ENCODE measurements at places on chromosomes 4 and X.

GRCh38 chrX:150094996-150095395, 156.7 kb upstream of the EOLA2 start:
- DNase-seq, result no peak

DNA sequence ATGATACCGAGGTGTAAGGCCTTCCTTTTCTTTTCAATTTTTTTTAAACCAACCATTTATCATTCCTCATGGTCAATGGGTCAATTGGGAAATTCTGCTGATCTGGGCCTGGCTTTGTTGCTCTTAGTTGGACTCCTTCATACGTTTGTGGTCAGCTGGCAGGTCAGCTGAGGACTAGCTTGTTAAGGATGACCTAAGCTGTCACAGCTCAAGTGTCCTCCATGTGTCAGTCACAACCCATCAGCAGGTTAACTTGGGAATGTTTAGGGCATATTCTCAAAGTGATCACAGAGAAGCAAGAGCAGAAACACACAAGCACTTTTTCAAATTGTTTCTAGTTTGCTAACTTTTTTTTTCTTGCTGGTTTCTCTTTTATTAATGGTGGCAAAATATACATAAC, 117.4 kb upstream of the MAB21L2 start:
- DNase-seq, result no peak

DNA sequence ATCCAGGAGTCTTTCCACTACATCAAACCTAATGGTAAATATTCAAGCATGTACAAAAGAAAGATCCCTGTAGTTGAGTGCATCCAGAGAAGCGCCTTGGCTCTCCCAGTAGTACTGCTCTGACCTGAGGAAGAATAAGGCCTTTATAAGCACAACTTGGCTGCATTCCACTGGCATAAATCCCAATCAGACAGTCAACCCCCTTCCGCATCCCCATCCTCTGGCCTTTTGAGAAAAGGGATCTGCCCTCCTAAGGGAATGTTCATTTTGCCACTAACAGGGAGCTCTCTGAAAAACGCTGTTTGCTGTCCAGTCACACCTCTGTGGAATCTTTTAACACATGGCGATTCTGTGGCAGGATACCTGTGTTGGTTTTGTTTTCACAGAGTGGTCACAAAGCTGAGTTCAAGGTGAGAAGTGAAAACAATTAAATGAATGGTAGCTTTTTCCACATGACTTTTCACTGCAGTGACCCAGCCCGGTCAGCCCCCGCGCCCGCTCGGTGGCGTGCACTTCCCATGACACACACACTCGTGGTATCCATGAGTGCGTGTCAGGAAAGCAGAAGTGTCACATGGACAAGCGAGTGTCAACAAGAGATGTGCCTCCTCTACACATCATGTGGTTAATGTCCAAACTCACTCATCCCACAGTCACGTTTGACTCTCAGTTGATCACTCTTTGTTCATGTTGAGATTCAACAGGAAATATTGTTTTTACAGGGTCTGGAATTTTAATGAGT, 112.2 kb upstream of the ENPP6 start:
- no peak for DNase-seq

- DNase-seq, result no peak
Observed at GRCh38 chr4:139229534-139230039, 50.4 kb downstream of the MGARP start.

- no peak for DNase-seq
Observed at GRCh38 chrX:10529344-10529743, 91.0 kb downstream of the MID1 start.

GRCh38 chr4:98617358-98618047, 40.9 kb downstream of the TSPAN5 start:
- DNase-seq, result no peak

GRCh38 chr4:71303287-71303686, 35.5 kb upstream of the SLC4A4 start:
- no peak for DNase-seq

GRCh38 chr4:7337196-7338058, 97.3 kb downstream of the PSAPL1 start:
- DNase-seq, result no peak

GRCh38 chrX:103063191-103063845, 653 bp downstream of the BEX1 start:
- no peak for DNase-seq

DNA sequence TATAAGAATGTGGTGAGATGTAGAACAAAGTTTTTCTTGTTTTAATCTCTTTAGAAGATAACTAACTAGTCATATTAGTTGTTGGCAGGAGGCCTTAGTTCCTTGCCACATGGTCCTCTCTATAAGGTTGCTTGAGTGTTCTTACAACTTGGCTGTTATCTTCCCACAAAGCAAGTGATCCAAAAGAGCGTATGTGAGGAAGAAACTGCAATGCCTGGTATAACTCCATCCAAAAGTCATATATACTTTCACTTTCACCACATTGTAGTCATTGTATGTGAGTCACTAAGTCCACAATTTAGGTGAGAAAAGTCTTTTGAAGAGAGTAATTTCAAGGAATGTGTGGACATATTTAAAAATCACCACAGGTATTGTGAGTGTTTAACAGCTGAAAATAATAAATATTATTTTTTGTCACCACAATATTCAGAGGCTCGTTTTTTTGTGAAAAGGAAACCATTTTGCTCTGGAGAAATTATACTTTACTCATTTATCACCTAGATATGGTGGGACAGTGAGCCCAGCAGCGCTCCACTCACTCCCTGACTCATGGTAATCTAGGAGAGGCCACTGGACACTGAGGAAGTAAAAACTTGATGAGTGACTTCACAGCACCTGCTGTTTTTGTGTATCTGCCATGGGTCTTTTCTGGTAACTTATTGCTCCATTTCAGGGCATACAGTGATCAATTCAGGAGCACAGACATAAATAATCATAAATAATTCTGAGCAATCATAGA, 369.4 kb upstream of the NDST3 start:
- no peak for DNase-seq

- DNase-seq, result no peak
Observed at GRCh38 chr4:142875117-142875516, 29.0 kb upstream of the INPP4B start.

DNA sequence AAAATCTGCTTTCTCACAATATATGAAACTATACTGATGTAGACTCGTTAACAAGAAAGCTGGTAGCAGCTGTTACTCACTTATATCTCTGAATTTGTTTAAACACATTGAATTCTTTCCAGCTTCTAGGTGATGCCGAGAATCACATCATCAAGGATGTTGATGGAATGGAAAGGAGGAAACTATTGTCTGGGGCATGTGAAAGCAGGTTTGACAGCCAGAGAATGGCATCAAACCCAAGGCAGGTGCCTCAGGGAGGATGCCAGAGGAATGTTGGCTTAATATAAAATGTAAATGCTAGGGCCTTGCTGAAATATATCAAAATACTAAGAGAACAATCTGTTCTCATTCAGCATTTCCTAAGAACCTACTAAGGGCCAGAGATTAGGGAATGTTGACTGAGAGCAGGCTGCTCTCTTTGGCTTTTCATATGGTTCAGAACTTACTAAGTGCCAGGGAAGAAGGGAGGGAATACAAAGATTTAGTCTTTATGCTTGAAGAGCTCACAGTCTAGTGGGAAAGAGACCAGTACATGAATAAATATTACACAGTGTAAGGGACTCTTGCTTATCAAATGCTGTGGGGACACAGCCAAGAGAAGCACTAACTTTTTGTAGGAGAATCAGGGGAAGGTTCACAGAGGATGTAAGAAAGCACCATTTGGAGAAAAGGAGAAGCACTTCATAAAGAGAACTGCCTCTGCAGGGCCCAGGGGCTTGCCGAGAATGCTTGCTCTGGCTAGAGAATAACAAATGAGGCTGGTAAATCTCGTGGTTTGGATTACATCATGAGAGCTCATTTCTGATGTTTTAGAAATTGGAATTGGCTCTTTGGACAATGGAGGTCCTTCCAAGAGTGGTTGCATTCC, 14.7 kb downstream of the SLIT2 start:
- no peak for DNase-seq

GRCh38 chr4:113502476-113502875, 259.1 kb downstream of the CAMK2D start:
- no peak for DNase-seq

GRCh38 chr4:99724067-99724466, 66.4 kb upstream of the C4orf54 start:
- DNase-seq, result no peak

GRCh38 chr4:181597766-181598165, 645.4 kb upstream of the TENM3 start:
- no peak for DNase-seq

DNA sequence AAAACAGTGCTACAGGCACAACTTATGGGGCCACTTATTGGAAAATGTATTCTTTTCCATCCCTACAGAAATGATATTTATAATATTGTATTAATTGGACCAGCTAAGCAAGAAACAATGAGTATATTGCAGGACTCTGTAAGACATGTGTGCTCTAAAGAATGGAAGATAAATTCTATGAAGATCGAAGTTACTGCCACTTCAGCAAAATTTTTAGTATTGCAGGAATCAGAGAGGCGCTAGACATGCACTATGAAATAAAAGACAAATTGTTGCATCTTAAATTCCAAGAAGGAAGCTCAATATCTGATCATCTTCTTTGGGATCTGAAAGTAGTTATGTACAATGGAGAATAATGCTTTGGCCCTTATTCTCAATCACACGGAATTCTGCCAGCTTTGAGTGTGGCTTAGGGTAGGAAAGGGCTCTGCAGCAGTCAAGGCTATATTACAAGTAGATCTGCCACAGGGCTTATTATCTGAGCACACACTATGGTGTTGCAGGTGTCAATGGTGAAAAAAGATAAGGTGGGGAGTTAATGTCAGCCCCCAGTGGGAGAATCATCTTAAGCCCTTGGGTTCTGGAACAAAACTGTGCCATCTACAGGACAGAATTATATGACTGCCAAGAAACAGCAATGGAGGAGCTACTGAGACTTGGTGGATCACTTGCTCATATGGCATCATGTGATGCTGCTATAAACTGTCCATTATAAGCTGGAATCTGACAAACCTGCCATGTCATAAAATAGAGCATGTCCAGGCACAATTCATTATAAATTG, 334.0 kb upstream of the NDST3 start:
- no peak for DNase-seq

DNA sequence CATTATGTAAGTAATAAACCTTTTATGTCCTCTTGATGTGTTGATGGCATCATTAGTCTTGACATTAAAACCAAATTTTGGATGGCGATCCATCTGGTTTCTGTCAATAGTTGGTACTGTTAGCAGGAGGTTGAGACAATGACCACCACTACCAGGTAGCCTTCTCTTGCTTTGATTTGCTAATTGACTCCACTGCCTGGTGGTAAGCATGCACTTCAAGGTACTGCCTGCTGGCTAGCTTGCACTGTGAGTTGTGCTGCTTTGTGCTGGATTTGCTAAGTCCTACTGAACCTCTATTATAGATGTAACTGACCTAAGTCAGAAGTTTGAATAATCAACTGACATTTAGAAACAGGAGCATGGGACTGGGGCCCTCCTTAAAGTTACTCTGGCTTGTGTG, 46.3 kb downstream of the ATP1B4 start:
- no peak for DNase-seq

DNA sequence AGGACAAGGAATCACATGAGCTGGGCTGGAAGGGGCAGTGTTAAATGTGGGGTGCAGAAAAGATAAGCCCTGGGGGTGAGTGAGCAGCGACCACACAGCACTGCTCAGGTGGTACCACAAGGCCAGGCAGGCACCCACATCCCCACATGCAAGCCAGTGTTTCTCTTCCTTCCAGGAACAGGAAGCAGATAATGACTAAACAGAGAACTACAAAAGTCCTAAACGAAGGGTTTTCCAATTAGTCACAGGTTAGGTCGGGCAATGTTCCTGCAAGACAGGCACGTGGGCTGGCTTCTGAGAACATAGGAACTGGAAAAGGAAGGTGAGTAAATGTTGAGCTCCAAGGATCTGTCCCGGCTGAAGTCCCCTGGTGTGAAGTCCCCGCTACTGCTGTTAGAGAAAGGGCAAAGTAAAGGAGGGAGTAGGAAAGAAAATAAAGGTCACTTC, 19.5 kb downstream of the RELL1 start:
- no peak for DNase-seq

- no peak for DNase-seq
Observed at GRCh38 chr4:89303177-89303576, 4.4 kb downstream of the GPRIN3 start.

DNA sequence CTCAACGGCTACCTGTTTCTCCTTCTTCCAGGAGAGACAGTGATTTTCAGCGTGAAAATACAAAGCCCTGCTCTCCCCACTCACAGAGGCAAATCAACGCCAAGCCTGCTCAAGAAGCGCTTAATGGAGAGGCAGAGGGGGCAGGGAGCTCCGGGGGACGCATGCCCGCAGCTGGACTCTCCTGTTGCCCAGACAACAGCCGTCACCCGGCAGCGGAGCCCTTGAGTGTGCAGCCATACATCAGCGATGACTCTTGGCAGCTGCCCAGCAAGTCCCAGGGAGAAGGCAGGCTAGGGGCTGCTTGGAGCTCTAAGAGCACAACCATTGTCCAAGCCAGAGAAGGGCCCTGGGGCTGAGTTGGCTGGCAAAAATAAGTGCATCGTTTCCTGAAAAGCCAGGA, 71.0 kb upstream of the AFAP1 start:
- no peak for DNase-seq

DNA sequence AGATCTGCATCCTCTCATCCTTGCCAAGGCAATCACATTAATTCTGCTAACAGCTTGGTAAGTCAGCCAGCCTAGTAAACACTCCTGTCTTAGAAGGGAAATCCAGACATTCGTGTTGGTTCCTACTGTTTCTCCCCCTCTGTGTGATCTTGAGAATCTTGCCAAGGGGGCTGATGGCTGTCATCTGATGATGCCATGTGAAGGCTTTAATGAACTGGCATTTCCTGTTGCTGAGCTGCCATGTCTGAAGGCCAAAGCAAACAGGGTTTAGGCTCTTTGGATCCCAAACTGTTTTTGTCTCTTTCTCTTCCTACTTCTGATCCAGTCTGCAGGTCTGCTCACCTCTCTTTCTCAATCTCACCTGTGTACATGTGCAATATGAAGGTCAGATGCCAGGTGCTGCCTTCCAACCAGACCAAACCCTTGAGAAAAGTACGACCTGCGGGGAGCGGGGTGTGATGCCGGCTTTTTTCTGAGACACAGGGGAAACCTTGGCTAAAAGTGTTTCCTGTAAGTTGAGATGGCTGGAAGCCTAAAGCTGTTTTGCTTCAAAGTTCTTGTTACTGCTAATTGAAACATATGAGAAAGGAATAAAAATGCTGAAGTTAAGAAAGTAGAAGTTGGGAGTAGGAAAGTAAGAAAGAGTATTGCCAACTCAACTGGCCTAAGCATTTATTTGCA, 532.9 kb downstream of the ANKRD50 start:
- no peak for DNase-seq

- no peak for DNase-seq
Observed at GRCh38 chr4:183399126-183399522, 45.3 kb upstream of the CDKN2AIP start.

DNA sequence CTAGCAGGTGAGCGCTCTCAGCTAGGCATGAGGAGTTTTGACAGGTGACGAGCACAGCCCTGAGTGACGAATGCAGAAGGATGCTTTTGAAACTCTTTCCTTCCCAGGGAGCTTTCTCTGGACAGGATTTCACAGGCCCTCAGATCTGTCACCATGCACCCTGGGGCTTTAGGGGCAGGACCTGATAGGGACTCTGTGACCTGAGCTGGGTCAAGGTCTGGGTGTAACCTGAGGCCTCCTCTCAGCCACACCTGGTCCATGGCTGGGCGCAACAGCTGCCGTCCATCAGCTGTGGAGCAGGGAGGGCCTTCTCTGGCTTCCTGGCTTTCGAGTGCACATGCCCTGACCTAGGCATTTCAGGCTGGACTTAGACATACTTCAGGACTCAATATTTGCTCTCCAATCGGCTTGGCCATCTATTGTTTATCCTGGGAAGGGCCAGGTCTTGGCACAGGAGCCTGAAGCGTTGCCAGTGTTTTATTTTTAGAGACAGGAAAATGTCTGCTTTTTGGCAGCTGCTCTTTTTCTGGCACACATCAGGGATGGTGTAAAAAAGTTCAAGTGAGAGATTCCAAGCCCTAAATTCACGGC, 56.4 kb downstream of the C4orf51 start:
- DNase-seq, result no peak

Measured in stimulated activated CD8-positive, alpha-beta memory T cell treated with anti-CD3 and anti-CD28 coated beads, Interleukin-4, amount 100 ng/mL, for 1 hour (primary cell).